ENCODE measurements at places on chromosomes 1 and 21. TPM values are rescaled to one million over a fixed set of nuclear protein-coding genes. Genes with fewer than 3 reads are reported as not detected.

GRCh38 chr1:9129266-9130041, 552 bp upstream of the GPR157 start:
- peak; percentile 78 for DNase-seq

- no peak for DNase-seq
Measured at GRCh38 chr1:77007675-77008074, 140.4 kb downstream of the ST6GALNAC5 start.

- no peak for DNase-seq
Measured at GRCh38 chr1:85465099-85465785, at the start of gene DDAH1. Gene DDAH1 (minus strand): TSS chr1:85465159. CDS start chr1:85465045, 114 bp downstream.

DNA sequence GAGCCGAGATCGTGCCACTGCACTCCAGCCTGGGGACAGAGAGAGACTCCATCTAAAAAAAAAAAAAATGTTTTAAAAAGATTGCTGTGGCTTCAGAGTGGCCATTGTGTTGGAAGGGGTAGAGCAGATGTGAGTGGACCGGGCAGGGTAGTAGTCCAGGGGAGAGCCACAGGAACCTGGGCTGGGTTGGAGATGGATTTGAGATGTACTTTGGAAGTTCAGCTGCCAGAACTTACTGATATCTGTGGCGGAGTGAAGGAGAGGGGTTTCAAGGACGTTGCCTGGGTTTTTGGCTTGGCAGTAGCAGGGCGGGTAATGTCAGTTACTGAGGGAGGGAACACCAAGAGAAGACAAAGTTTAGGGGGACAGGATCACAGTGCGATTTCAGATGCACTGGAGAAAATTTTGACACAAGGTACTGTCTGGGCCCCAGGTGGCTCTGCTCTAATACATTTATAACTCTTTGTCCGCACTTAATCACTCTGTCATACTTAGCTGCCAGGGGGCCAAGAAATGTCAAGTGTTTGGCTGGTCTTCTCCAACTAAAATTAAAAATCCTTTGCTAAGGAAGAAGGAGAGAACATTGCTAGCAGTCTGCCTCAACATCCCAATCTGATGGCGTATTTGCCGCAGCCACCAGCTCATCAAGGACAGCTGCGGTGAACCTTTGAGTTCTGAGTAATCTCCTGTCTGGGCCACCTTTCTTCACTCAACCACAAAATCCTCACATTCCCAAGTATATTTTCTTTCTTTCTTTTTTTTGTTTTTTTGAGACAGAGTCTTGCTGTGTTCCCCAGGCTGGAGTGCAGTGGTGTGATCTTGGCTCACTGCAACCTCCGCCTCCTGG, 9.6 kb downstream of the EPHX1 start:
- DNase-seq: no peak

DNA sequence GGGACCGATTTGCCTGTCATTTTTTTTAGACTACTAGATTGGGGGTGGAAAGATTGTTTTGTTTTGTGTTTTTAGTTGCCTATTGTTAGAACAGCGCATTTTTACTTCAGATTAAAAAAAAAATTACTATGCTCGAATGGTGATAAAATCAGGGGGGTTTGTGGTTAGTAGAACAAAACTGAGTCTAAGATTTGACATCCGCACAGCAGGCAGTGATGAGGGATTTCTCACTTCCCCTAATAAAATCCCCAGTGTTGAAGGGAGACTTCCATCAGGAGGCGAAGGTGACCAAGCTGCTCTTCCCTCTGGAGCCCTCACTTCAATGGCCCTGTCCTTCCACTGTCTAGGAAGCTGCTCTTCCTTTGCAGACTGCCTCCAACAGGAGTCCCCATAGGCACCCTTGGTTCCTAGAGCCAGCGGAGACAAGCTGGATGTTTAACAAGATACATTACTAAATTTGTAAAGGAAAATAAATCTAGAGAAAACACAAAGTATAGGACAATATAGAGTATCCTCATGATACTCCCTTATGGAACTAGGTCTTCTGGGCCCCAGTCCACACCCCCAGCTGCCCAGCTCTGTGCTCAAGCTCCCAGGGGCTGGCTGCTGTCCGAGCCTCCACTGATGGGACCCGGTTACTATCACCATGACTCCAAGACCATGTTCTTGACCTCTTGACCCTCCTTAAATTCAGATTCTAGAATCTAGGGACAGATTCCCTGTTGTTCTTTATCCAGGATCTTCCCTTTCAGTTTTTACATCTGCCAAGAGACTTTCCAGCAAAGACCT, 31.0 kb downstream of the TENT5C start:
- DNase-seq: no peak

DNA sequence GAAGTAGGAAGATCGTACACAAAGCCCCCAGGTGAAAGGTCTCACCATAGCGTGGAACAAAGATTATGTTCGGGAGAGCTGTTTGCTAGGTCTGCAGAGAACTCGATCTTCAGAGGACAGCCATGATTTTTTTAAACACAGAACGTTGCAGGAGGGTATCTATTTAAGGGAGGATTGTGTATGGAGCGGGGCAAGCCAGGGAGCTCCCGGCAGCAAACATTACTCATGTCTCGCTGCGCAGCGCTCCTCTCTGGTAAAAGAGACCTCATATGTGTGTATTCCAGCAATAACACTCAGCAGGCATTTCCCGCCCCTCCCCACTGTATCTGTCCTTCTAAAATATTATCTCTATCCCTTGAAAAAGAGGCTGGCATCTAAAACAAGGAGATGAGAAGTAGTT, 2.7 kb downstream of the GLIS1 start:
- DNase-seq: no peak

- DNase-seq: no peak
Measured at GRCh38 chr1:19138331-19138730, 71.7 kb downstream of the UBR4 start.

- DNase-seq: no peak
Measured at GRCh38 chr1:150981805-150982712, at the start of gene ANXA9. Gene ANXA9 (plus strand): TSS chr1:150982292. CDS start chr1:150983106, 814 bp downstream.

DNA sequence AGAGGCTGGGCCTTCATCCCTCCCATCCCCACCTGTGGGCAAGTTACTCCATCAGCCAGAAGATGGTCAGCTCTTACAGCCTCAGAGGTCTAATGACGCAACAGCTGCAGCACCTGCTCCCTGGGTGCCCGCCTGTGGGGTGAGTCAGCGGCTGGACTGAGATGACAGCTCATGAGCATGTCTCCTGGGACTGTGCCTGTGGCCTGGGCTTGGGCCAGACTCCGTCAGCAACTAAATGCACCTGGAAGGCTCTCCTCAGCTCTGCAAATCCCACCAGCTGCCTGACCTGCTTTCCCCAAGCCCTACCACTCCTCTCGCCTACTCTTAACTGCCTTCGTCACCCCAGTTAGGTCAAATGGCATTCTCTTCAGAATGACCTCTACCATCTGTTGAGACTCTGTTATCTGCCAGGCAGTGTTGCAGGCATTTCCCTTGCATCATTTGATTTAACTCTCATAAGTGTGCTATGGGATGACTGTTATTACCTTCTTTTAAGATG, 47.7 kb downstream of the ETS2 start:
- DNase-seq: no peak

- no peak for DNase-seq
Measured at GRCh38 chr1:228394571-228395394, 11.9 kb downstream of the TRIM11 start.

DNA sequence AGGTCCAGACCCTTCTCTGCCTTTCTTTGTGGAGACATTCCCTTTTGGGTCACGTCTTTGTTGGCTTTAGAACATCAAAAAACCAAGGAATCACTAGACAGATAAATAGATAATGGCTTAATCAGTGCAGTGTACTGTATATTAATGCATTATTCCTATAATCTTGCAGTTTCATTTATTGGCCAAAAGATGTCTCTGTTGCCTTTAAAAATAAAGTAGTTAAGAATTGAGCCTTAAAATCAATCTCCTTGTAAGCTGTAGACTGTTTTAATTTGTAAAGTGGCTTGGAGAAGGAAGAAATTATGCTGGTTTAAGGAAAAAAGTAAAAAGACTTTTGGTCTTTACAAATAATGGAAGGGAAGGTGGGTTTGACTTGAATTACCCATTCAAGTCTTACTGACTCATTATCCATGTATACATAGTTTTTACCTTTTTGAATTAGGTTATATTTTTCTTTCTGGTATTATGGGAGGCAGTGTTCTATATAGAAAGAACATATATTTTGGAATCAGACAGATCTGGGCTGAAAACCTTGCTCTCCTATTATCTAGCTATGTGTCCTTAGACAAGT, 84.6 kb downstream of the VPS13D start:
- DNase-seq: no peak

GRCh38 chr1:205326812-205327466, 5.4 kb upstream of the NUAK2 start:
- DNase-seq: no peak

DNA sequence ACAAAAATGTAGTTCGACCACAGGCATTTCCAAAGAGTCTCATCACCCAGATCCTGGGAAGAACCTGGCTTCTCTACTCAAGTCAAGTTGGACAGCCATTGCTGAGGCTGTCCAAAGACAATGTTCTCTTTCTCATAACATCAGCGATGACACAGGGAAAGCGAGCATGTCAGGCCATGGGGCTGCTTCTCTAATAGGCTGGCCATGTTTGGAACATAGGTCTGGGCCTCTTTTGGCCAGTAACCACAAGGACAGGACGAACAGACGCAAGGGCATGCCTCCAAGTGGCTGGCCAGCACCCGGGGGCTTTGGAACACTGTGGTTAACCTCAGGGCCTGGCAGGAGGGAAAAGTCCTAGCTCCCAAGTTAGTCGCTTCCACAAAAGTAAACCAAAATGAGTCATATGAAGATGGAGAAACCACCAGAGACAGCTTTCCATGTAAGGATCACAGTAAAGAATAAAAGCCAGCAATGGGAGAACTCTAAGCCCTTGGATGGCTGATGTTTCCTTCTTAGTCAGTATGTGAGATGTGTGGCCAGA, 80.6 kb upstream of the SLC44A3 start:
- DNase-seq: no peak

- DNase-seq: no peak
Measured at GRCh38 chr1:153220606-153221303, 3.4 kb downstream of the PRR9 start.

DNA sequence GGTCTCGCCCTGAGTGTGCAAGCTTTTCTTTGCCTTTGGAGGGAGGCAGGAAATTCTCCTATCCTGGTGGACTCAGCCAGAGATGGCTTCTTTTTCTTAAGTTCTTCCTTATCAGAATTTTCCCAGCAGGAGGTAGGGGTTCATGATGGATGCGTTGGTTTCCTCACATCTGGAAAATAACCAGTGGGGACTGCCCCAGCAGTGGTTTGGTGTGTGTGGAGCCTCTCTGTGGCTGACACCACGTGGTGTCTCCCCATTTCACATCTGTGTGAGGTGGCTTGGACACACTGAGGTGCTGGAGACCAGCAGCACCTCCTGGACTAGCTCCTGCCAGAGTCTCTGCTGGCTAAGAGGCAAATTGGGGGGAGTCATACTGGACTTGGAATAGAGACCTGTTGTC, 32.6 kb downstream of the B3GALT5 start:
- no peak for DNase-seq

DNA sequence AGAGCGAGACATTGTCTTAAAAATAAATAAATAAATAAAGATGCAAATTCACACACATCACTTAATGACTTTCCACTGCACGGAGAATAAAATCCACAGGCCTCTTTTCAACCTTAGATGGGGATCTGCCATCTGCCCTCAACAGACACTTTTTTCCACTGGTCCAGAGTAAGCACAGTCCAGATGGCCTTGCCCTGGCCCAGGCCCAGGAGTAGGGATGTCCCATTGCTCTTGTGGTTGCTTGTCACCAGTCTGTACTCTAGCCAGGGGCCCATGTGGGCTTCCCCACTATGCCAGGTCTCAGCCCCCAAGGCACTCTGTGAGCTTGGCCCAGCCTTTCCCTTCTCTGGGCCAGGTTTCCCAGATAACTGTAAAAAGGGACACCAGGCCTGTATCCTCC, 17.4 kb downstream of the PLOD1 start:
- DNase-seq: no peak

DNA sequence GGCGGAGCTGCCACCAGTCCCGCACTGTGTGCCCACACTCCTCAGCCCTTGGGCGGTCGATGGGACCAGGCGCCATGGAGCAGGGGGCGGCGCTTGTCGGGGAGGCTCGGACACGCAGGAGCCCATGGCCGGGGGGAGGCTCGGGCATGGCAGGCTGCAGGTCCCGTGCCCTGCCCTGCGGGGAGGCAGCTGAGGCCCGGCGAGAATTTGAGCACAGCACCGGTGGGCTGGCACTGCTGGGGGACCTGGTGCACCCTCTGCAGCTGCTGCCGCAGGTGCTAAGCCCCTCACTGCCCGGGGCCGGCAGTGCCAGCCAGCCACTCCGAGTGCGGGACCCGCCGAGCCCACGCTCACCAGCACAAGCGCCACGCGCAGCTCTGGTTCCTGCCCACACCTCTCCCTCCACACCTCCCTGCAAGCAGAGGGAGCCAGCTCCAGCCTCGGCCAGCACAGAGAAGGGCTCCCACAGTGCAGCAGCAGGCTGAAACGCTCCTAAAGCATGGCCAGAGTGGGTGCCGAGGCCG, 267.7 kb downstream of the RYR2 start:
- DNase-seq: no peak

- no peak for DNase-seq
Measured at GRCh38 chr1:162276493-162276892, 100.2 kb downstream of the SPATA46 start.

- no peak for DNase-seq
Measured at GRCh38 chr1:213533125-213533524, 454.6 kb upstream of the PROX1 start.

GRCh38 chr1:91742848-91743292, 143.1 kb downstream of the TGFBR3 start:
- no peak for DNase-seq

- no peak for DNase-seq
Measured at GRCh38 chr1:58397187-58397820, 149.2 kb downstream of the OMA1 start.

GRCh38 chr1:54135436-54136120, 17.2 kb downstream of the CDCP2 start:
- DNase-seq: no peak

GRCh38 chr1:79041666-79042065, 35.1 kb upstream of the ADGRL4 start:
- no peak for DNase-seq

- DNase-seq: no peak
Measured at GRCh38 chr1:41674522-41674921, 190.0 kb upstream of the EDN2 start.

DNA sequence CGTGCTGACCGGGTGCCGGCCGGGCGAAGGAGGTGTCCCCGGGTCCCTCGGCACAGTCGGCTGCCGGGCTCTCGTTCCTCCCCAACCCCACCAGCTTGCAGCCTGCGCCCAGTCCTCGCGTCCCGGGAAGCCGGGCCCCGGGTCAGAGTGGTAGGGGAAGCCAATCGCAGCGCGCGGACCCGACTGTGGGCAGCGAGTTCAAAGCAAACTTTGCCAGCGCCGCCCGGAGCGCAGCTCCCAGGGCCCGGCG, 328 bp downstream of the MYCL start:
- DNase-seq: peak; percentile 14

GJA5 gene
- not detected for total RNA-seq

SDC3 gene
- total RNA-seq: 0.10 TPM

MYCBP gene
- 40.7 TPM for total RNA-seq

HES4 gene
- 0.42 TPM for total RNA-seq

MCOLN2 gene
- 15.0 TPM for total RNA-seq

MYBPH gene
- not detected for total RNA-seq

CYP2J2 gene
- 3.4 TPM for total RNA-seq

KRTAP24-1 gene
- total RNA-seq: not detected

ALG6 gene
- total RNA-seq: 26.9 TPM

OR2T29 gene
- not detected for total RNA-seq

GBP3 gene
- 39.7 TPM for total RNA-seq

RIIAD1 gene
- total RNA-seq: not detected

CYP4Z1 gene
- not detected for total RNA-seq

AMY1B gene
- total RNA-seq: not detected

CA14 gene
- total RNA-seq: not detected

PLPPR5 gene
- not detected for total RNA-seq

CFHR5 gene
- total RNA-seq: not detected

BCAN gene
- not detected for total RNA-seq

S100A3 gene
- total RNA-seq: not detected

LCE1F gene
- not detected for total RNA-seq
